ENCODE measurements at places on chromosomes 1 and 21.

- DNase-seq = peak; percentile 40
Measured at GRCh38 chr1:89070509-89070908, 5.5 kb upstream of the GBP1 start.

DNA sequence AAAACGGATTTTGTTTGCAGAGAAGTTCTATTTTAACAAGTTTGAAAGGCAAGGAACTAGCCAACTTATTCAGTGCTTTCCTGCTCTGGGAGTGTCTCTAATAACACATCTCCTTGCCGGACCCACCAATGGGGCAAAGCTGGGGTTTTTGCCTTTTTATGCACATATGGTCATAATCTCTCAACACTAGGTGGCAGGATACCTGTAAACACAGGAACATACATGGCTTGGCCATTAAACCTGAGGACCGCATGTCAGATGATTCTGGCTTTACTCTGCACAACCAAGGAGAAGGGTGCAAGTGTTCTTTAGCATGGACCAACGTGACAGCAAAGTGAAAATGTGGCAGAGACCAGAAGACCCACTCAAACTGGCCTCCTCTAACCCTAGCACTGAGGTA lies 4.9 kb downstream of the TMEM9 start:
- peak; percentile 24 for DNase-seq

GRCh38 chr1:115946116-115946515 lies 30.2 kb upstream of the SLC22A15 start:
- no peak for DNase-seq

DNA sequence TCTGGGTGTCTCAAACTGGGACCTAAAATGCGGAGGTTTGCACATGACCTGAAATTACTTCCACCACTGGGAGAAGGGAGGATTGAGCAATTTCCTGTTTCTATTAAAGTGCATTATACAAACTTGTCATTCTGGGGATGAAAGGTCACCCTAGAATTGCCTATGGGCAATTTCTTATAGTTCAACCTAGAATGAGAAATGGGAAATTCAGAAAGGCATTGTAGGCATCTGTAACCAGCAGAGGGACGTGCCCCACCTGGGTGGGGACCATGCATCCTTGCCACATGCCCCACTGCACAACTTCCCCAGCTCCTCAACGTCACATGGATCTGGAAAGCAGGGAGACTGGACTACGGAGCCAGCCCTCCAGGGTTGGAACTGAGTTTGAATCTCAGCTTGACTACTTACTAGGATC lies 47.0 kb downstream of the MRPL39 start:
- no peak for DNase-seq

DNA sequence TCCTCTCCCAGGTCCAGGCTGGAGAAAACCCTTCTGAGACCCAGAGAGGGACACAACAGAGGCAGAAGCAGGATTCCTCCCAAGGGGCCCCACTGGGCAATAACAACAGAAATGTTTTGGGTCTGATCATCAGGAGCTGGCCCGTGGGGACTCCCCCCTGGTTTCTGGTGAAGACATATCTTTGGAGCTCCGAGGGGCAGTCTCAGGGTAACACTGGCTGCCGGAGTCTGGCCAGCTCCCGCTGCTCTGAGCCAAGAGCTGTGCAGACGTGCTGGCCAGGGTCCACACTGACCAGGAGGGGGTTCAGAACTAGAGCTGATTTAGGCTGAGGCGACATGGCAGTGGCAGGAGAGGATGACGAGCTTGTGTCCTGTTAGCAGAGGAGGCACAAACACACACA lies 13.1 kb downstream of the ECE1 start:
- no peak for DNase-seq

GRCh38 chr1:203871114-203871880 lies 9.9 kb downstream of the SNRPE start:
- peak; percentile 63 for DNase-seq

DNA sequence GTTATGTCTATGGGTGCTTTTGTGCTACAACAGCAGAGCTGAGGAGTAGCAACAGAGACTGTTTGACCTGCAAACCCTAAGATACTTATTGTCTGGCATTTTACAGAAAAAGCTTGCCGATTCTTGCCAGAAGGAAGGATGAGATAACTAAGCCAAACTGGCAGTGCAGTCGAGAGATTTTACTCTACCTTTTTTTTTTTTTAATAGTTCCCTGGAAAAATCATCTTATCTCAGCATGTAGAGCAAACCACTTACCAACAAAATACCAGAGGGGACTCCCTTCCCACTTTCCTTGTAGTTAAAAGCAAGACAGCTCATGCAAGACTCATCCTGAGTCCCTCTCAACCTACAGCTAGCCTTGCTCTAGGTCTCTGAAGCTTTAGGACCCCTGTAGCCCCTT lies 132.9 kb downstream of the SYT2 start:
- no peak for DNase-seq

DNA sequence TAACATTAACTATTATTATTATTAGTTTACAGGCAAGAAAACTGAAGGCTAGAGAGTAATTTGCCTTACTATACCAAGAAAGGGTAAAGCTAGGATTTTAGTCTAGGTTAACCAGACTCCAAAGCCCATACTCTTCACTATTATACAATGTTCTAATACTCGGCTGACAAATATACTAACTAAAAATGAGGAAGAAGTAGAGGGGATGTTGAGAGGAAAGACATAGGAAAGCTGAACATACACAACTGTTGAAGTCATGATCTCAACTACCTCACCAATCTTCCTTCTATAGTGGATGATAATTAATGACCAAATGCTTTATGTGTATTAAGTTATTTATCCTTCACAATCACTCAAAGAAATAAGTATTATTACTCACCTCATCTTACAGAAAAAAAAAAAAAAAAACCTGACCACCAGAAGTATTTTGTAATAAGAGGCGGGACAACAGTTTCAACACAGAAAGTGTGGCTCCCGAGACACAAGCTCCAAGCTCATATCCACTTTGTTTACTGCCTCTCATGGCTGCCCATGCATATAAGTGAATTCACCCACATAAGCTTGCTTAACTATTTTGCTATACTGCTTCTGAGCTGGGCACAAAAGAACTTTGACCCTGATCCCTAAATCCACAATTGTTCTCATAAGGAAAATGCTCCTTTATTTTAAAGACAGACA lies 78.0 kb downstream of the USP1 start:
- DNase-seq = peak; percentile 23

GRCh38 chr1:156676114-156676819 lies 940 bp downstream of the NES start:
- no peak for DNase-seq

GRCh38 chr1:175129997-175130648 lies 62.5 kb downstream of the KIAA0040 start:
- DNase-seq = no peak

DNA sequence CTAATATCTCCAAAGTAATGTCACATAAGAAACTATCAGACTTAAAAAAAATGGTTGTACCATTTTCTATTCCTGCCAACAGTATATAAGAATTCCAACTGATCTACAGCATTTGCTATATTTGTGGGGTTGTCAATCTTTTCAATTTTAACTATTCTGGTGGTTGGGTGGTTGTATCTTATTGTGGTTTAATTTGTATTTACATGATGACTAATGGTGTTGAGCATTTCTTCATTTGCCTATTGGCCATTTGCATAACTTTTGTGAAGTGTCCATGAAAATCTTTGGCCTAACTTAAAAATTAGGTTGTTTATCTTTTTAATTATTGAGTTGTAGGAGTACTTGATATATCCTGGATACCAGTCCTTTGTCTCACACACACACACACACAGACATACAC lies 26.2 kb upstream of the LRP8 start:
- no peak for DNase-seq

DNA sequence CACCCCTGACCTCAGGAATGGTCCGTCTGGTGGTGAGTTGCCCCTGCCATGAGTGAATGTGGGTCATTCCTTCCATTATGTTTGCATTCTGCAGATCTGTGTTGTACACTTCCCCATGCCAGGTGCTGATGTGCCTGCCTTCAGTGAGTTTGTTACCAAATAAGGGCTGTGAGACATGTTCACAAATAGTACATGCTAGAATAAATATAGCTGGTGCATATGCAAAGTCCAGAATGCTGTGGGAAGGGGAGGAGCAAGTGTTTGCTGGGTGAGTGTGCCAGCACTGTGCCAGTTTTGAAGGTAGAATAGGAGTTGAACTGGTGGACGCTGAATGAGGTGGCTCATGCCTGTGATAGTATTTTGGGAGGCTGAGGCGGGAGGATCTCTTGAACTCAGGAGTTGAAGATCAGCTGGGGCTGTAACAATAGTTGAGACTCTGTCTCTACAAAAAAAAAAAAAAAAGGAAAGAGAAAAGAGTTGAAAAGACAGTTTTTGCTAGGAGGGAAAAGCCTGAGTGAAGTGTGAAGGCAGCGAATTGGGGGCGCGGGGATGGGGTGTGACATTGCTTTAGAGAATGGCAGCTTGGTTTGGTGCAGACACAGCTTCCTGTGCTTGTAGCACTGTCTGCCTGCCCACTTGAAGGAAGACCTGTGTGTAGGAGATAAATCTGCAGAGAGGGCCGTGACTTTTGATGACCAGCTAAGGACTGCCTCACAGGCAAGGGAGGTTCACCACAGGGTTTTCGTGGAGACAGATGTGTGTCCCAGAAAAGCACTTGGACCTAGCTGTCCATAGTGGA lies 61.1 kb downstream of the LGR6 start:
- no peak for DNase-seq

GRCh38 chr1:239262538-239262937 lies 123.8 kb upstream of the CHRM3 start:
- DNase-seq = no peak

- DNase-seq = no peak
Measured at GRCh38 chr1:28591708-28592320, at the start of gene RAB42. Gene RAB42 (plus strand): TSS chr1:28592265. CDS start chr1:28592512, 247 bp downstream.

- DNase-seq = no peak
Measured at GRCh38 chr1:71193153-71193552, 112.3 kb upstream of the ZRANB2 start.

Data from LHCN-M2 (cell line).